Ovary (tissue), 10 donors: ENCODE measurements at places on chromosomes 6 and 20. TPM values are rescaled to one million over a fixed set of nuclear protein-coding genes. Genes with fewer than 3 reads are reported as not detected.

The PDYN gene
- polyA plus RNA-seq: not detected

The PAK5 gene
- polyA plus RNA-seq: 0.47 TPM

The ZSCAN31 gene
- 12.1 TPM for polyA plus RNA-seq

The OGFRL1 gene
- polyA plus RNA-seq: 3.0 TPM

The DSP gene
- 12.7 TPM for polyA plus RNA-seq

The FAM83B gene
- polyA plus RNA-seq: not detected

The AGER gene
- polyA plus RNA-seq: 5.9 TPM

The HMGN3 gene
- 121 TPM for polyA plus RNA-seq

The LY6G6D gene
- polyA plus RNA-seq: not detected

The RREB1 gene
- 7.3 TPM for polyA plus RNA-seq

The MYL9 gene
- polyA plus RNA-seq: 269 TPM

The TMEM74B gene
- 0.99 TPM for polyA plus RNA-seq

The OR12D3 gene
- polyA plus RNA-seq: not detected

The TRAPPC3L gene
- 0.20 TPM for polyA plus RNA-seq

The SYNDIG1 gene
- 2.0 TPM for polyA plus RNA-seq

The PTK7 gene
- polyA plus RNA-seq: 44.4 TPM

The PTPN1 gene
- polyA plus RNA-seq: 36.7 TPM

The NINL gene
- polyA plus RNA-seq: 14.3 TPM

The MYBL2 gene
- 0.91 TPM for polyA plus RNA-seq

The SOX4 gene
- 34.0 TPM for polyA plus RNA-seq

The ADAT2 gene
- 5.1 TPM for polyA plus RNA-seq

The PPP1R18 gene
- polyA plus RNA-seq: 95.9 TPM

The KCNQ2 gene
- polyA plus RNA-seq: not detected

The SH3BGRL2 gene
- 10.3 TPM for polyA plus RNA-seq

The RAB44 gene
- polyA plus RNA-seq: 0.12 TPM

The HDGFL1 gene
- polyA plus RNA-seq: not detected

The LHFPL5 gene
- not detected for polyA plus RNA-seq

The SPATS1 gene
- polyA plus RNA-seq: not detected

The SMLR1 gene
- 0.40 TPM for polyA plus RNA-seq

The CTCFL gene
- 0.01 TPM for polyA plus RNA-seq

The KHDC1L gene
- not detected for polyA plus RNA-seq

The SMOC2 gene
- 272 TPM for polyA plus RNA-seq

The PARD6B gene
- 1.0 TPM for polyA plus RNA-seq

The PACRG gene
- 4.5 TPM for polyA plus RNA-seq

The LTB gene
- 0.73 TPM for polyA plus RNA-seq

The ADGB gene
- polyA plus RNA-seq: not detected

The RSPH9 gene
- 0.25 TPM for polyA plus RNA-seq

The MRS2 gene
- polyA plus RNA-seq: 18.3 TPM

The PIM1 gene
- polyA plus RNA-seq: 34.2 TPM

The GABRR2 gene
- 0.24 TPM for polyA plus RNA-seq

The IRF4 gene
- 0.12 TPM for polyA plus RNA-seq

The TBXT gene
- polyA plus RNA-seq: not detected

The DYNLT2 gene
- 1.7 TPM for polyA plus RNA-seq

The GSTA3 gene
- 1.6 TPM for polyA plus RNA-seq
